Activated CD8-positive, alpha-beta memory T cell treated with anti-CD3 and anti-CD28 coated beads for 4 hours (primary cell): ENCODE measurements at places on chromosomes 7 and 10.

- no peak for DNase-seq
These were observed 18.6 kb downstream of the GOLGA7B start for GRCh38 chr10:97868134-97868685.

- DNase-seq: no peak
These were observed 67.1 kb downstream of the HK1 start for GRCh38 chr10:69345402-69345801.

GRCh38 chr10:86899670-86900276, 57.6 kb downstream of the MMRN2 start:
- DNase-seq: no peak

DNA sequence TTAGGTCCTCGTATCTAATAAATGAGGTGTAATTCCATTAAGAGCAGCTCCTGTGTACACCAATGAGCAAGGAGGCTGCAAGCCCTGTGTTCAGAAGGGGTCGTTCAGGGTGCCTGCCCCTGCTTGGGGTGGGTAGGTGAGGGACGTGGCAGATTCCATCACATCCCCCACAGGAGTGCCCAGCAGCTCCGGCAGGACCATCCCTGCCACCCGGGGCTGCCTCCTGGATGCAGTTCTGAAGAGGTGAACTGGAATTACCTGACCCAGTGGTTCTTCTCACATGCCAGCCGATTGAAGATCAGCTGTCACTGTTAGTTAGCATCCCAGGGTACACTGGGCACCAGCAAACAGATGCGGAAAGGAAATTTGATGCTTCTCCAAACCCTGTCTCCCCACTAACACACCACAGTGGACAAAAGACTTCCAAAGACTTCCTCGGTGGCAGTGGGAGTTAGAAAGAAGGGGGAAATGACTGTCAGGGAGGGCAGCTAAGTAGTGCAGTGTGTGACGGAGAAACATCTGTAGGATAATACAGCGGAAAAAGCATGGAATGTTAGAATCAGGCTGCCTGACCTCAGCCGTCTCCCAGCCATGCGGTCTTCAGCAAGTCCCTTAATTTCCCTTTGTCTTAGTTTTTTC, 313.6 kb upstream of the ZMIZ1 start:
- DNase-seq: no peak

GRCh38 chr7:70053421-70053820, 455.1 kb downstream of the AUTS2 start:
- DNase-seq: no peak

- no peak for DNase-seq
These were observed 925.2 kb upstream of the GHITM start for GRCh38 chr10:83214136-83214535.

GRCh38 chr7:21076574-21076973, 289.9 kb upstream of the SP8 start:
- no peak for DNase-seq

- DNase-seq: no peak
These were observed 112.0 kb upstream of the MKX start for GRCh38 chr10:27857616-27858015.

GRCh38 chr7:134948736-134949135, 37.6 kb upstream of the AGBL3 start:
- no peak for DNase-seq

DNA sequence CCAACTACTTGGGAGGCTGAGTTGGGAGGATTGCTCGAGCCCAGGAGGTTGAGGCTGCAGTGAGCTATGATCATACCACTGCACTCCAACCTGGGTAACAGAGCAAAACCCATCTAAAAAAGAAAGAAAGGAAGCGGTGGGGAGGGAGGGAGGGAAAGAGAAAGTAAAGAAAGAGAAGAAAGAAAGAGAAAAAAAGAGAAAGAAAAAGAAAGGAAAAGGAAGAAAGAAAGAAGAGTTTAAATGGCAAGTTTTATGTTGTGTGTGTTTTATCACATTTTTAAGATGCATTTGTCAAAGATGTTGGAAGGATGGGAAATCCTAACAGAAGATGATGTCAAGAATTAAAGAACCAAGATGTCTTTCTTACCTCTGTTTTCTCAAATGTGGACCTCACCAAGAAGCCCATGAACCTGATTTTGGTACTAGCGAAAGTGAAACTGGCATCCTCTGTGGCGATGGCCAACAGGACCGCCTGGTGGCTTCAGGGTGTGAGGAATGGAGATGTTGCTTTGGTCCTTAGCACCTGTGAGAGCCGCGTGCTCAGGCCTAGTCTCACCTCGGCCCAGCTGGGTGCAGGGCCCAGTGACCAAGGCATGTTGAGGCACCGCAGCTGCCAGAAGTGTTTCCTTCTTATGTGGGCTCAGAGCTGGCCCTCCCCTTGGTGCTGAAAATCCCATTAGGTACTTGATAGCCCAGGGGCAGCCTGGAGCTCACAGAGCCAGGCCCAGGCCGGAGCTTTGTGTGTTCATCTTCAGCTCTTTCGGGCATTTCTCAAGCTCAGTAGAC, 9.8 kb downstream of the UCMA start:
- no peak for DNase-seq
